Left renal pelvis (tissue), 4 donors: ENCODE measurements at places on chromosomes 3 and 15. TPM values are rescaled to one million over a fixed set of nuclear protein-coding genes. Genes with fewer than 3 reads are reported as not detected.
A peak's percentile ranks its signal among the peaks of the same experiment; 100 is the strongest.

DNA sequence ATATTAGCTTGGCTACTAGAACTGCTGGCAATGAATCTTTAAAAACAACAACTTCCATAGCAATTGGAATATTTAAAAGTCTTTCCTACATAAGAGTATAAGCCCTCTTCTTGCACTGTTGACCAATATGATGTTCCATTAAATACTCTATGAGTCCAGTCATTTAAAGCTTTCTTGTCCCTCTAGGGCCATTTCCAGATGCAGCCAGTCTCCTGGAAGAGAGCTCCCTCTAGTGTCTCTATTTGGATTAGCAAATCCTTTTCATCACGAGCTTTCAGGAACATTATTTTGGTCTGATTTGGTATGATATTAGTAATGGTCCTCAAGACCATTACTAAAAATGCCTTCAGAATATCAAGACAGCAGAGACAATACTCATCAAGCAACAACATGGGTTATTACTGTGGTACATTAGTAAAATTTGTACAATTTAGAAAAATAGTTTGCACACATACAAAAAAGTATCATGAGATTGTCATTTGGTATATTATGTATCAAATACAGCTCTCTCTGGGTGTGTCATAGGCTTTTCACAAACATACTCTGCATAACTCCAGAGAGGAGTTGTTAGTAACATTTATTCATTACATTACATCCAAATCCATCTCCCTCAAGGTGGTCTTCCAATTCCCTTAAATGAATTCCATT is 101.3 kb downstream of the DPH6 start:
- DNase-seq = no peak

HYAL2 gene
- 70.4 TPM for polyA plus RNA-seq

DNA sequence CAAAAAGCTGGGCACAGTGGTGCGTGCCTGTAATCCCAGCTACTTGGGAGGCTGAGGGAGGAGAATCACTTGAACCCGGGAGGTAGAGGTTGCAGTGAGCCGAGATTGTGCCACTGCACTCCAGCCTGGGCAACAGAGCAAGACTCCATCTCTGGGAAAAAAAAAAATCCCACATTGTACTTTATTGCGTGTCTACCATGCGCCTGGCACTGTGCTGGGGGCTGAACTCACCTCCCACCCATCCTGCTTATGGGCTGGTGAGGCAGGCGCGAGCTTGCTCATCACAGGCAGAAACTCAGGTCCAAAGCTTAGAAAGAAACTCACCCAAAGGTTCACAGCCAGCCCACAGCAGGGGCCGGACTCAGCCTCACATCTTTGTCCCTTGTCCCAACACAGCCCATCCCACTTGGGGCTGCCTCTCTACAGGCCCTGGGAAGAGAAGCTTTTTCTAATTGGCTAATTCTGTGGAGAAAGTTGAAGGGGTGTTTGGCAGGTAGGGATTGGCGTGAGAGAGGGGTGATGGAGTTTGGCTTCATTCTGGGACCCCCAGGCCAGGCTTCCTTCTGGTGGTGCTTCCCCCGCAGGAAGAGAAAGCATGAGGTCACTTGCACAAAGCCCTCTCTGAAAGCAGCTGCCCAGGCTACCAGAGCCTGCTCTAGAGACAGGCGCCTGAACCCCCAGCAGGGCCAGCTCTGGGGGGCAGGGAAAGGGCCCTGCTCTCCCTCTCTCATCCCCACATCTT is 122.6 kb upstream of the SMAD3 start:
- DNase-seq = no peak

IMPG2 gene
- polyA plus RNA-seq = 0.52 TPM

GRCh38 chr3:178255315-178255714 is 280.9 kb upstream of the KCNMB2 start:
- no peak for DNase-seq

GRCh38 chr15:86139828-86140227 is 60.2 kb downstream of the AGBL1 start:
- no peak for DNase-seq

GRCh38 chr3:194606163-194606562 is 27.1 kb downstream of the TMEM44 start:
- no peak for DNase-seq

- no peak for DNase-seq
Observed at GRCh38 chr3:196927571-196928453, 14.5 kb downstream of the NCBP2 start.

ITPKA gene
- polyA plus RNA-seq = 0.53 TPM

MESP1 gene
- polyA plus RNA-seq = 1.0 TPM

CHST13 gene
- polyA plus RNA-seq = 5.6 TPM

- DNase-seq = no peak
Observed at GRCh38 chr3:177561365-177561764, 364.1 kb upstream of the TBL1XR1 start.

- no peak for DNase-seq
Observed at GRCh38 chr3:30615615-30616346, 9.4 kb downstream of the TGFBR2 start.

CACNA2D3 gene
- 3.2 TPM for polyA plus RNA-seq

SERINC4 gene
- polyA plus RNA-seq = 0.81 TPM

TMIE gene
- polyA plus RNA-seq = 0.85 TPM

DNA sequence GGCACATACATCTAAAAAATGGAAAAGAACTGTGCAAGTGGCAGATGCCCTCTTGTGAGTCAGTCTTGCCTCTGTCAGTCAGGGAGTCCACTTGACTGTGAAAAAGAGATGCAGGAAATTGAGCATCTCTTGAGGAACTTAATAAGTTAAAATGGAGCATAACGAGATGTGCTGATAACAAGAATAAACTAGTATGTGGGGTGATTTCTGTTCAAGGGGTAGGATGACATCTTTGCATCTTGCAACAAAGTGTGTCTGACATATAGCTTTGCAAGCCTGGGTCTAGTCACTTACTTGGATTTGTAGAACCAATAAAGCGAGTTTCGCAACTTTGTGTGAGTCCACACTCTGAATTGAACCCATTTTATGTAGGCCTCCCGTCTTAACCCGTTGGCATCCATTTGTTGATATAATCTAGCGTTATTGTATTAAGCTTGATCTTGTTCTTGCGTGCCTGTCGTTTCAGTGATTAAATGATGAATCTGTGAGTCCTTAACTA is 2.2 kb downstream of the USP3 start:
- DNase-seq = no peak

GRCh38 chr3:122940628-122941086 is 86.9 kb downstream of the SEMA5B start:
- DNase-seq = no peak

DNA sequence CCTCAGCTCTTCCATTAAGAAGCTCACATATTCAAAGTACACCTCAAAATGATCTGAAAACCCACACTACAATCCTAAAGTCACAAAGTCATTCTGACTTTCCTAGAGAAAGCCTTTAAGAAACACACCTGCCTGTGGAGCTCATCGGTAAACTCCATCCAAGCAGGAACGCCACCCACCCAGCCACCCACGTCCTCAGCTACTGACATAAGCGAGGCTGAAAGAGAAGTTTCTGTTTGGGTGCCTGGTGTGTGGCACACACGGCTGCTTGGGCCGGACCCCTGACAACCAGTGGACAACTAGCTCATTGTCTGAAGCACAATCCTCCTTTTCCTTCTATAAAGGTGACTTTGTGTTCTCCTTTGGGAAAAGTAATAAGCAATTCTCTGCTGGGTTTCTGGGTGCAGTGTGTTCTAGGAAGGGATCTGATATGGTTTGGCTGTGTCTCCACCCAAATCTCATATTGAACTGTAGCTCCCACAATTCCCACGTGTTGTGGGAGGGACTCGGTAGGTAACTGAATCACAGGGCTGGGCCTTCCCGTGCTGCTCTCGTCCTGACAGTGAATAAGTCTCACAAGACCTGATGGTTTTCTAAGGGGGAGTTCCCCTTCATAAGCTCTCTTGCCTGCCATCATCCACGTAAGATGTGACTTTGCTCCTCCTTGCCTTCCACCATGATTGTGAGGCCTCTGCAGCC is 26.1 kb downstream of the FAM174B start:
- no peak for DNase-seq

NR1I2 gene
- 1.1 TPM for polyA plus RNA-seq

GRCh38 chr3:62622553-62623174 is 249.3 kb upstream of the FEZF2 start:
- peak; percentile 27 for DNase-seq

DNAH12 gene
- polyA plus RNA-seq = 2.0 TPM

- DNase-seq = no peak
Observed at GRCh38 chr3:78801926-78802561, 965.8 kb downstream of the ROBO1 start.

RAD51 gene
- polyA plus RNA-seq = 13.8 TPM

DNA sequence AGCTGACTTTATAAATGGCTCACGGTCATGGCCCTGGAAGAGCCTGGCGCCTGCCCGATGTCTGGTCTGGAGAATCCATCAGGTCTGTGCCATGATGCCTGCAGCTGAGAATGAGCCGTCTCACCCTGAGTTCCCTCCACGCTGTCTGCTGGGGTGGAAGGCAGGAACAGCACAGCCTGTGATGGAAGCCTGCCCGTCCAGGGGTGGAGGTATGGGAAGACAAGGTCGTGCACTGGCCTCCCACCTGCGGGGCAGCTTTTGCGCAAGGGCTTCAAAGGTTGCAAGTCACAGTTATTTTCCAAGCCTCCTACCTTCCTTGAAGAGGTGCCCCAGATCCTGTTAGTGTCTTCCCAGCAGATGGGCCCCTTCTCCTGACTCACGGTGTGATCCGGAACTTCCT is 275.5 kb downstream of the FAM43A start:
- no peak for DNase-seq

GRCh38 chr15:47872208-47872607 is 154.9 kb downstream of the SEMA6D start:
- no peak for DNase-seq

GRCh38 chr3:95172164-95172943 is 1109.5 kb downstream of the NSUN3 start:
- no peak for DNase-seq

DNA sequence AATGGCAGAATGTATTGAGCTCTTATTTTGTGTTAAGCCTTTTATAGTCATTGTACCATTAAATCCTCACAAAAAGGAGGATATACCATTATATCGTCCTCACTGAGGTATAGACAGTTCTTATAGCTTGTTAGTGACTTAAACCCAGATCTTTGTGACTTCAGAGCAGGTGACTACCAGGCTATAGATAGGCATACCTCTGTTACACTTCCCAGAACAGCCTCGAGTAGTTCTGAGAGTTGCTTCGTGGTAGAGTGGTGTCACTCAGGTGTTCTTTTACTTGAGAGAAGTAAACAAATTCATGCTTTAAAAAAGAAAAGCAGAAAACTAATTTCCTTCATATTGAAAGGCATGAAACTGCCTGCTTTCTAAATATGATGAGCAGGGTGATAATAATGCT is 59.9 kb downstream of the SEC22A start:
- no peak for DNase-seq

DNA sequence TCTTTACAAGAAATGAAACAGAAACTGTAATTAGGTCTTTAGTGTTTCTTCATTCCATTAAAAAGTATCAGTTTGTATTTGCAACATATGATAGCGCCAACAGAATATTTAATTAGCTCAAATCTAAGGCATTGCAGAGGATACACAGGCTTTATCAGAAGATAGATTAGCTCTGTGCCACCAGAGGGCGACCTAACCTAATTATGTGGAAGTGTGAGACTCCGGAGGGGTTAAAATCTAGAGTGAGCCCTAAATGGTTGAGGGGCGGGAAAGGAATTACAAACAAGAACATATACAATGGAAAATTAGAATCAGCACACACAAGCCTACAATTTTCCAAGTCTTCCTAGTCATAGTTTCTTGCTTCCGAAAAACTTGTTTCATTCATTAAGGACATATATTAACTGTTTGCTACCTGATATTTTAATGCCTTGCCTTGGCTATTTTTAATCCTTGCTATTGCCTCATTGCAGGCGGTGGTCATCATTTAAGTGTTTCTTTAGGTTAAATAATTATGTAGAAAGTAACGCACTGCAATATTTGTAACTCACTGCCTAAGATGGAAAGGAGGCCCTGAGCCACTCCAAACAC is 18.0 kb upstream of the RYR3 start:
- peak; percentile 42 for DNase-seq

DNA sequence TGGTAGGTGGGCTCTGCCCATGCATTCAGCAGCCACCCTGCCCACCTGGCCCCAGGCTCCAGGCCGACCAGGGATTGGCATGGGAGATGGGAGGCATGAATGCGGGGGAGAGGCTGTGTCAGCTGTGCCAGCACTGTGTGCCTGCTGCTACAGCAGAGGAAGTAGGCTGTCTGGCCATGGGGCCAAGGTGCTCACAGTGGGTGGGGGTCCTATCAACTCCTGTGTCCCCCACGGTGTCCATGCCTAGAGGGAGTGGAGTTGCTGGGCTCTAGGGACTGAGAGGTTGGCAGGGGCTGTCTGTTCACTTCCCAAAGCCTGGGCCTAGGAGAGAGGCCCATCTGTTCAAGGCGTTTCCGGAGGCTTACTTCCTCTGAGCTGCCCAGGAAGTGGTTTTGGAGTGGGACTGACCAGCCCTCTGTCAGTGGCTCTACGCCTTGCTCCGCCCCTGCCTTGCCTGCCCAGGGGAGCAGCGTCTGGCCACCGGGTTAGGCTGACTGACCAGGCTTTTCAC is 5.8 kb downstream of the PRKCD start:
- DNase-seq = no peak

DNA sequence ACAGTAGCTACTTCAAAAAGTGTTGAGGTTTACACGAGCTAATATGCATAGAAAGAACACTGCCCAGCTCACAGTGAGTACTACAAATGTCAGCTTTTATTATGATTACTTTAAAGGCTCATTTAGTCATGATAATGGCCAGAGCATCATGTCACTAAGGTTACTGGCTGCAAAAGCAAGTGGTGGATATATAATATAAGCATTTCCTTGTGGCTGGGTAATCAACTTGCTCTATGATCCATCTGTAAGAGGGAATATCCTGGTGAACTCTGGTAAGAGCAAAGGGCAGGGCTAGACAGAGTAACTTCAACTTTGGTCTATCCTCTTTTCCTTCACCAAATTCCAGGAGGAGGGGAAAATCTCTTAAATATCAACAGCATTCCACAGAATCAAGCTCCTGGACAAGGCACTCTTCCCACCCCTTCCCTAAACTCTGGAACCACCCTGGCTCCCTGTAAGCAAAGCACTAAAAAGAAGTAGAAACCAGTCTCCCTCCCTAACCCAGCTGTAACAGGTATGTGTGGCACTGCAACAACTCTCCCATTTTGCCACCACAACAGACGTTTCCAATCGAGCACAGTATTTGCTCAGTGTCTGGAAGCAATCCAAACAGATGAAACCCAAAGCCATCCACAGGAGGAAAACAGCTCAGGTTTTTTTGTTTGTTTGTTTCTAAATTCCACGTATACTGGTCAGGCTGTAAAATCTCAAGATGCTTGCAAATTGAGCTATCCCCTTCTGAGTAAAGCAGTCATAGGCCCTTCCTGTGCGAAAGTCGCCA is 13.4 kb downstream of the B4GALT4 start:
- no peak for DNase-seq
